ENCODE measurements at places on chromosomes 4 and X. TPM values are rescaled to one million over a fixed set of nuclear protein-coding genes. Genes with fewer than 3 reads are reported as not detected.

DNA sequence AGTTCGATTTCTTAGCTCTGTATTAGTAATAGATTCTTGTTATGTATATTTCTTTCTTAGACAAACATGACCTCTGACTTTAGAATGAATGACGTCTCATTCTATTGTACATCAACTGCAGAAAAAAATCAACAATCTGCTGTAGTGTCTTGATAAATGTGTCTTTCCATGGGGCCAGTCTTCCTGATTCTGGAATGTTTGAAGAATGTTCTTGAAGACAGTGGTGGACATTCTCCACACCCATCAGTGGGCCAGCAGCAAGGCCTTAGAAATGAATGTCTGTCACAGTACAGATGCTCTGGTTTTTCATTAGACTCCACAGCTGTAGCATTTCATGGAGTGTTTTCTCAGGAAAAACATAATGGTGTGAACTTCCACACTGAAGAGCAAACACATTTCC, 63.2 kb upstream of the FAM47B start:
- DNase-seq, result no peak

Gene SLC6A14
- 0.33 TPM for polyA plus RNA-seq

- DNase-seq, result no peak
Measured at GRCh38 chr4:93529692-93530372, 298.7 kb upstream of the ATOH1 start.

Gene BMPR1B
- 15.7 TPM for polyA plus RNA-seq

Gene GAGE12H
- polyA plus RNA-seq, result not detected

Gene JADE1
- polyA plus RNA-seq, result 34.5 TPM

Gene DNAAF6
- polyA plus RNA-seq, result not detected

Measured in muscle of arm (tissue), 14 donors.